ENCODE measurements at places on chromosomes 13 and 19.

DNA sequence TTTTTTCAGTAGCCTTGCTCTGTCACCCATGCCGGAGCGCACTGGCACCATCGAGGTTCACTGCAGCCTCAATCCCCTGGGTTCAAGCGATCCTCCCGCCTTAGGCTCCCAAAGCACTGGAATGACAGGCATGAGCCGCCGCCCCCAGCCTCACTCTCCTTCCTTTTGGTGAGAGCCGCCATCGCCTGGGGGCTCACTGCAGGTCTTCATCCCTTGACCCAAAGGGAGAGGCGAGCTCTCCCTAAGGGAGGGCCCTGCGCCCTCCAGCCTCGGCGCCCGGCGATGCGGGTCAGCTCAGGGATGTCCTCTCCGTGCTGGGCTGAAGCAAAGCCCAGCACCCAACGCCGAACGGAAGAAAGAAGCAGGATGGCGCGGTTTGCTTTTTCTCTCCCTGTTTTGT lies 23.2 kb upstream of the ZBTB7A start:
- DNase-seq, result no peak

- no peak for DNase-seq
Observed at GRCh38 chr19:7450243-7451223, 38.3 kb downstream of the PEX11G start.

- DNase-seq, result no peak
Observed at GRCh38 chr13:104389691-104390090, 1323.5 kb upstream of the SLC10A2 start.

- DNase-seq, result no peak
Observed at GRCh38 chr13:43757266-43757665, 29.5 kb downstream of the ENOX1 start.

GRCh38 chr13:113304121-113304520 lies 7.1 kb downstream of the LAMP1 start:
- DNase-seq, result no peak

- DNase-seq, result no peak
Observed at GRCh38 chr19:10520652-10521318, 3.5 kb upstream of the S1PR5 start.

DNA sequence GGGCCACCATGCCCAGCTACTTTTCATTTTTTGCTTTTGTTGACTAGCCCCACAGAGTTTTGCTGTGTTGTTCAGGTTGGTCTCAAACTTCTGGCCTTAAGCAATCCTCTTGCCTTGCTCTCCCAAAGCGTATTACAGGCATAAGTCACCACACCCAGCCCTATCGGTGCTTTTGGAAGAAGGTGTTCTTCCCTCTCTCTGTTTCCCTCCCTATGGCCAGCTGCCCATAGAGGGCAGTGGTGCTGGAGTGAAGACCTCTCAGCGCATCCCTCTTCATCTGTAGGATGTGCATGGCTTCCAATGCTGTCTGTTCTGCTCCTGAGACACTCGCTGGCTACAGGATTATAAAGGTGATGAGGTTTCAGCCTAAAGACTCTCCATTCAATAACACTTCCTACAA lies 1.3 kb upstream of the CD22 start:
- no peak for DNase-seq

- DNase-seq, result peak; percentile 8
Observed at GRCh38 chr19:56838909-56839651, 1.4 kb downstream of the PEG3 start.

DNA sequence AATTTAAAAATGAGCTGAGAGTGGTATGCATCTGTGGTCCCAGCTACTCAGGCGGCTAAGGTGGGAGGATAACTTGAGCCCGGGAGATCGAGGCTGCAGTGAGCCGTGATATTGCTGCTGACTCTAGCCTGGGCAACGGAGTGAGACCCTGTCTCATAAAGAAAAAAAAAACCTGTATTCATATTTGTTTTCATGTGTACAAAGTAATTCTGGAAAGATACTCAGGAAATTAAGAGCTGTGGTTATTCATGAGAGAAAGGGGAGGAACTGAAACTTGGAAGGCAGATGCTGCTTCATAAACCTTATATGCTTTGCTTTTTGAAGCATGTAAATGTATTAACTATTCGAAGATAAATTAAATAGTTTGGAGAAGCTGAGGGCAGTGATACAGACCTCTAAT lies 8.8 kb upstream of the RLN3 start:
- no peak for DNase-seq

DNA sequence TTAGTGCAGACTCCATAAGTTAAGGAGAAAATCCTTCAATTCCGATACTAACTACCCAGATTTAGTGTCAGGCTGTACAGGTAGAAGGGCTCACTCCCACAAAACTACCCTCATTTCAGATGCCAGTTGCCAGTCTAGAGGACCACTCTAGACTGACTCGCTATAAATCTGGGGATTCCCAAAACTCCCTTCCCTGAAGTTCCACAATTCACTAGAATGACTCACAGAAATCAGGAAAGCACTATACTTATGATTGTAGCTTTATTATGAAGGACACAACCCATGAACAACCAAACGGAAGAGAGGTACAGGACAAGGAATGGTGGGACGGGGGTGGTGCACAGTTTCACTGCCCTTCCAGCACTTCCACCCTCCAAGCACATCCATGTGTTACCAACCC lies 321.2 kb downstream of the DIAPH3 start:
- no peak for DNase-seq

DNA sequence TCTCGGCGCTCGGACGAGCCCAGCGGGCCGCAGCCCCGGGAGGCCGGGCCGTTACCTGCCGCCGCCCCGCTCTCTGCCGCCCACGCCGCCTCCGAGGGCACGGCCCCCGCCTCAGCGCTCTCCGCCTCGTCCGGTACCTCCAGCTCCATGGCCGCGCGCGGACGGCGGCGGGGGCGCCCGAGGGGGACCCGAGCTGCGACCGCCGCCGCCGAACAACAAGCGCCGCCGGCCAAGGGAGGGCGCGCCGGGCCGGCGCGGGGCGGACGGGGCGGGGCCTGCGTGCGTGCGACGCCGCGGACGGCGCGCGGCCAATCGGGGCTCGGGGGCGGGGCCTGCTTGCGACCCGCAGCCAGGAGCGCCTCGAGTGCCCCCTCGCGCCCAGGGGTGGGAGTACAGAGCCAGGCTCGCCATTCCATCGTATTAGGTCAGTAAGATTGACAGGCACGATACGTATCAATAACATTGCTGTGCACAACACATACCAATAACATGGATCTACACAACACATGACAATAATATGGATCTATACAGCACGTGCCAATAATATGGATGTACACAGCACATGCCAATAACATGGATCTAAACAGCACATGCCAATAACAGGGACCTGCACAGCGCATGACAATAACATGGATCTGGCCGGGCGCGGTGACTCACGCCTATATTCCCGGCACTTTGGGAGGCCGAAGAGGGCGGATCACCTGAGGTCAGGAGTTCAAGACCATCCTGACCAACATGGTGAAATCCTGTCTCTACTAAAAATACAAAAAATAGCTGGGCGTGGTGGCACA lies at the start of gene PIP5K1C:
Gene PIP5K1C, minus strand, starts transcription at position 227 of the 791 bp plus-strand sequence. Its CDS starts 78 bp downstream, at position 149.
- peak; percentile 83 for DNase-seq
